ENCODE measurements at places on chromosomes 7 and 10.

DNA sequence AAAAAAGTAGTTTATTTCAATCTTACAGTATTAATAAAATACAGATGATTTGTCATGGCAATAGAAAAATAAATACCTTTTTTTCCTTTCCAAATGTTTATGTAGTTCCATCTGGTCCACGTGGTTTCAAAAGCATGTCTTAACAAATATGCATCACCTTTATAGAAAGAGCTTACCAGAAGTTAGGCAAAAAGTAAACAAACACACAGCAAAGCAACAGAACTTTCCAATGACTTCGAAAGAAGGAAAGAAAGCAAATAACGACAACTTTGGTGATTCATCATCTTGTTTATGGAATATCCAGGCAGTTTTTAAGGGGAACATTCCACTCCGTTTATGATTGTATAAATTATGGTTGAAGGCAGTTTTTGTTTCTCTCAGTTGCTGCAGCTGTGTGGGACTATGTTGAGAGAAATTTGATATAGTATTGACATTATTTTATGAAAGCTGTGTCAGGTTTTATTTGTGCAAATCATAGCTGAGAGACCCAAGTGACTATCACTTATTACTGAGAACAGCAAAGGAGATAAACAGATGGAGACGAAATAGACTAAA, 203.1 kb downstream of the CDC14C start:
- no peak for DNase-seq

DNA sequence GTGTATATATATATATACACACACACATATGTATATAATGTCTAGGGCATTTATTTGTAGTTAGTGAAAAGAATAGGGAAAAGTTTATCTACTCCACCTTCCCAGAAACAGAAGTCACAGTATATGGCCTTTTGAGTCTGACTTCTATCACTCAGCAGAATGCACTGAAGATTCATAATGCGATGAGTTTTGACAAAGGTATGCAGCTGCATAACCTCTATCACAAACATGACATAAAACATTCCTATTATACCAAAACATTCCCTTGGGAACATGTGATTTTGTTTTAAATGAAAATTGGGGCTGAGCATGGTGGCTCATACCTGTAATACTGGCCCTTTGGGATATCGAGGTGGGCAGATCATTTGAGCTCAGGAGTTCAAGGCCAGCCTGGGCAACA, 137.3 kb upstream of the EEPD1 start:
- DNase-seq: no peak

- DNase-seq: no peak
Measured at GRCh38 chr7:12092499-12093130, 118.5 kb upstream of the TMEM106B start.

GRCh38 chr10:43899224-43899959, 250.7 kb upstream of the ZNF32 start:
- DNase-seq: no peak

All from Calu3 (cell line).